Jurkat, Clone E6-1 (cell line): ENCODE measurements at places on chromosomes 1 and 21.

GRCh38 chr1:196897158-196897828 lies 9.4 kb downstream of the CFHR4 start:
- DNase-seq, result no peak

DNA sequence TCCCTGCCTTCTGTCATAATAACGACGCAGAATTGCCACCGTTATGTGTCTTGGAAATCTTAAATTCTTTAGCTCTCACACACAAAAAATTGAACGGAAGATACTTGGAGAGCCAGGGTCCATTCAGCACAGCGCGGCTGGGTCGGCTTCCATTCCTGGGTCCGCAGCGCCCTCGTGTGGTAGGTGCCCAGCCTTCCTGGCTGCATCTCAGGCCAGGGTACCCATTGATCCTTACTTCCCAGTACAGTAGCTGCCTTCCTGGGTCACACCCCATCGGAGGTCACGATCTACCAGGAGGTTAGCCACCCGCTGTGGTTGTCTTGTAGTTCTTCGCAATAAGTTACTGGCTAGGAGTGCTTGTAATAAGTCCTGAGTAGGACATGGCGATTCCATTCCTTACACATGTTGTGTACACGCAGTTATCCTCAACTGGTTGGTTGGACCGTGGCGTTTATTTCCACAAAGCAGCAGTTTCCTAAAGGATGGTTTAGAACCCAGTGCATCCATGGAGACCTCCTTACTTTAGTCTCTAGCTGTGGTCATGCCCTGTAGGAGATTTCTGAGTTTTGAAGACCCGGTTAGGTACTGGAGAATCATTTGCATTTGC lies 9.9 kb upstream of the MTARC1 start:
- peak; percentile 14 for DNase-seq

- DNase-seq, result no peak
These were observed 40.0 kb downstream of the PDC start for GRCh38 chr1:186420923-186421322.

DNA sequence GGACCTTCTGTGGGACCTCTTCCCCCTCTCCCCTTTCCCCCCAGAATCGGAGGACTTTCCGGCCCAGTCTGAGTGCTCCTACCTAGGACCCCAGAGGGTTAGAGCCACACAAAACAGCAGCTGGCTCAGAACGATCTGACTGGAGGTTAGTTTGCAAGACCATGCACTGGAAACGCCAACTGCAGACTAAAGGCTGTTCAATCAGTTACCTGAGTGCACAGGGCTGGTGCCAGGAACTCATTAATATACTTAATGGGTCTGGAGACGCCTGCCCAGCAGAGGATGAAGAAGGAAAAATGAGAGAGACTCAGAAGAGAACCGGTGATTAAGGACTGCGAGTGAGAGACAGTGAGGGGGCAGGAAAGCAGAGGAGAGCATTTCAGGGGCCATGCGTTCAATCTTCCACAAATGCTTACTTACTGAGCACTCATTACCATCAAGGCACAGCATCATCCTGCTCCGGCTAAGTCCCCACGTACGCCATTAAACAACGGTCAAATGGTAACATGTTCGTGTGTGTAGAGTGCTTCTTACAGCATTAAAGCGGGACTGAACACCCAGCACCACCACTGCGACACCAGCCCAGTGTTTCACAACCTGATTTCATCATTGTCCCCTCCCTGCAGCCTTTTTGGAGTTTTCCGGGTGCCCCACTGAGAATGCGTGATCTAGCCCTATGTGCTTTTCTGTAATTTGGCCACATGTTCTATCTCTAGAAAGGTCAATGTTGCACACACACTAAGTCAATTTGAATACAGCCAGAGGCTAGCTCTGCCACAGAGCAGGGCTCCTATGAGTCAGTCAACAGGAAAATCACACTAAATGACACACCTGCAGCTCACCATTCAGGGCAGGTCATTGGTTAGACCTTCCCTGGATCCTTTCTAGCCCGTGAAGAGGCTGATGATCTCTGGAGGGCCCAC lies 7.6 kb downstream of the ENO1 start:
- DNase-seq, result no peak

- DNase-seq, result no peak
These were observed 139.8 kb downstream of the SPATA17 start for GRCh38 chr1:217770918-217771317.

DNA sequence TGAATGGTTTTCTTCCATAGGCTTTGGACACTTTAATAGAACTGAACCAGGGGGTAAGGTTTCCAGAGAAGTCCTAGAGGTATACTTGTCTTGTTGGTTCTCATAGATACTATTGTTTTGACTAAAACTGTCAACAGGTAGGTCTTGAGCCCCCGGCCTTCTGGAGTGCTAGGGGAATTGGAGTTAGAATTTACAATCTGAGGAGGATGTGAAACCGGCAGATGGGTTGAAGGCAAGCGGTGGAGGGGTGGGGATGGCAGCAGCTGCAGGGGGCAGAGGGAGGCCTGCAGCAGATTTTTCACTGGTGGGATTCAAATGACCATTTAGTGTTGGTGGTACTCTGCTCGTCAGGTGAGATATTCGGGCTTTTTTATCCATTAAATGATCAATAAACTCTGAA lies 4.3 kb upstream of the CD1D start:
- no peak for DNase-seq

DNA sequence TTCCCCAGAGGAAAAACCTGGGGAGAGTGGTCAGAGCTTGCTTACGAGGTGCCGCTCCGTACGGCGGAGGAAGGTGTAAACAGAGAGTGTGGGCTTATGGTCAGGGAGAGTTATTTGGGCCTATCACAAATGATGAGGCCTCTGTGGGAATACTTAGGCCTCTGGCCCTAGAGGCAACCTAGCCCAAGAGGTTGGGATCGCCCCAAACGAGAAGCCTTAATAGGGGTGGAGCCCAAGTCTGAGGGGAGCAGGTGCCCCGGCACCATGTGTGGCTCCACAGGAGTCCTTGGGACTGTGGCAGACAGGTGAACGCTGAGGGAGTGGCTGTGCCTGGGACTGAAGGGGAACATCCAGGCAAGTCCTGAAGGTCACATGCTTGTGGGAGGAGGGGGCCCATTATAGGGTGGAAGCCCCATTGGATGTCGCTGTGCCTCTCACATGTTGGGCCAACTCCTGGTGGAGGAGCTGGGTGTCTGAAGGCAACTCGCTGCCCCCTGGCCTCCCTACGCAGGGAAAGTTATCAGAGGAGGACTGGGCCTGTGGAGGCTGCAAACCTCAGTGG lies 135.1 kb downstream of the ZSCAN20 start:
- no peak for DNase-seq

GRCh38 chr1:234980645-234981396 lies 147.8 kb downstream of the TOMM20 start:
- no peak for DNase-seq

DNA sequence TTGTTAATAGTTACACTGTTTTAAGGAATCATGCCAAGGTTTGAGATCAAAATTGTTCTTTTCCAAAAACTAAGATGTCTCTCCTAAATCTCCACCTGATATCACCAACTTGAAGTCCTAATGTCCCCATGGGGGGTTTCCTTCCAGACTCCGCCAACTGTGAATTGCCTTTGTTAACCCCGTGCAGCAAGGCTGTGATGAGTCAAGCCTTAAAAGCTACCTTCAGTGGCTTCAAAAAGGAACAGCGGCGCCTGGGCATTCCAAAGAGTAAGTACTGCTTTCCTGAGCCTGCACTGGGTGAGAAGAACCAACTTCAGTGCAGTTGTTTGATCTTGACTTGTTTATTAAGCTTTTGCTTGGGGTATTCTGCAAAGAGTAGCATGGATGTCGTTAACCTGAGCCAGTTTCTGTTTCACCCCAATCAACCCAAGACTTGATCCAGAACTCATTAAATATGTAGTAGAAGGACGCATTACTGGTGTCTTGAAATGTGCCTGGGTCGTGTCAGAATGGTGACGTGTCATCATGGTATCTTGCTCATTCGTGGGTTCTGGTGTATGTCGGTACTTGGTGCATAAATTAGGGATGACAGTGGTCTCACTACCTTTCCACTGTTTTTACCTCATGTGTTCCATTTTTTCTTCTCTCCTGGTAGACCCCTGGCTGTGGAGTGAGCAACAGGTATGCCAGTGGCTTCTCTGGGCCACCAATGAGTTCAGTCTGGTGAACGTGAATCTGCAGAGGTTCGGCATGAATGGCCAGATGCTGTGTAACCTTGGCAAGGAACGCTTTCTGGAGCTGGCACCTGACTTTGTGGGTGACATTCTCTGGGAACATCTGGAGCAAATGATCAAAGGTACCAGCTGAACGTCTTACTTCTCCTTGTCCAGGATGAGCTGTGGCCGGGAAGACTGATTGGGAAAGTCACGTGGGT lies 8.7 kb downstream of the ETS2 start:
- DNase-seq, result no peak

GRCh38 chr1:180215856-180216625 lies 14.0 kb upstream of the LHX4 start:
- DNase-seq, result no peak

DNA sequence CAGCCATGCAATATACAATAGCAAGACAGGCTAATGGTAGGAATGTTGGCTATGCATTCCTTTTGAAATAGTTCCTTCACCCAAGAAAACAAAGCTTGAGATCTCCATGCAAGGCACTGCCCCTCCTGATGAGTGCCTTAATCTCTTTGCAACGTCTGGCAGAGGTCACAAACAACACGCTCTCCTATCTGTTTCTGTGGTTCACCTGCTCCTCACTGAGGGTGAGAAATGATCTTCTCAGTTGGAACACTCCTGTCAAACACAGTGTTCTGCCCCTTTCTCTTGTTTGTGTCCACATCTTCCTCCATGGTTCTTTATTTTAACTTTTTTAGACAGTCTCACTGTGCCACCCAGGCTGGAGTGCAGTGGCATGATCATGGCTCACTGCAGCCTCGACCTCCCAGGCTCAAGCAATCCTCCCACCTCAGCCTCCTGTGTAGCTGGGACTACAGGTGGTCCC lies 21.2 kb upstream of the XPR1 start:
- DNase-seq, result no peak

GRCh38 chr1:101207891-101208290 lies 28.9 kb upstream of the S1PR1 start:
- DNase-seq, result no peak

DNA sequence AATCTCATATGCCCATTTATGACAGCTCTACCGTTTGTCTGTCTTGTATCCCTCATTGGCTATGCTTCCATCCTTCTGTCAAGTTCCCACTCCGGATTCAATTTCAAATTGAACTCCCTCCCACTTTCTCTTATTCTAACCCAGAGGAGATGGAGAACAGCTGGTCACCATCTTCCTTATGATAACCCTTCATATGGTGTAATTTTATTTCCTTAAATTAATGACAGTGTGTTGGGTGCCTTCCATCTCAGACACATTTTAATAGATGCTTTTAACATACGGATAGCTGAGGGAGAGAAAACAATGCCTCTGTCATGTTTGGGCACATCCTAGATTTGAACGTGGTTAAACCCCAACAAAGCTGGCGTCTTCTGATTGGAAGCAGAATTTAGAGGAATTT lies 103.0 kb upstream of the PLXNA2 start:
- no peak for DNase-seq

- DNase-seq, result no peak
These were observed 13.8 kb upstream of the RNF11 start for GRCh38 chr1:51222136-51222787.

DNA sequence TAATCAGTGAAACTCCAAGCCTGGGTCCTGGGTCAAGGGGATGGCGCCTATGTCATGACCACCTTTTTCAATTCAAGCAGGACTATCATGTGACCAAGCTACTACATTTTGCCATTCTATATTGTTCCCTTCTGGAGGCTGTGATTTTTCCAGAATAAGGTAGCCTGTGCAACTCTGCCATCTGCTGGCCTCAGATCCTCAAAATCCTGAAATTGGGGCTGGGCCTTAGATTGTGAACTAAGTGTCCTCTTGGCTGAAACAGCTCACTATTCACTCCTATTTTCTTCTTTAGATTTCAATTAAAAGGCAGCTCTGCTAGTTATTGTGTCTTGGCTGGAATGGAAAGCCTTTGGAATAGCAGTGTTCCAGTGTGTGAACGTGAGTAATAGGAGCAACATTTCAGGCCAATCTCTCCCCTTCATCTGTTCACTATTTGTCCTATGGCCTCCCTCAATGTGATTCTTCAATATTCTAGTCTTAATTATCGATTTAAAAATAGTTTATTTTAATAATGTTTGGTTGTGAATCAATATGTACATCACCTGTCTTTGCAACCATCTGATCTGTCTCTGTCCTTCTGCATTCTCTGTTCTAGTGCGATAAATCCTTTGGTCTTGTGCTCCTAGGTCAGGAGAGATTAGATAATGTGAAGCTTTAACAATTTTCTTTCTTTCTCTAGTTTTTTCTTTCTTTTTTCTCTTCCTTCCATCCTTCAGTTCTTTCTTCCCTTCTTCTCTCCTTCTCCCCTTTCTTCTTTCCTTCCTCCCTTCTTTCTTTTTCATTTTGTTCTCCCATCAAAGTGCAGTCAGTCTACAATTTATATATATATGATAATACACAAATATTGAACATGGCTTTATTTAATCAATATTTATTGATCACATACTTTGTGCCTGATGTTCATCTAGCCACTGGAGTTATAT lies 69.8 kb downstream of the CR1 start:
- no peak for DNase-seq

DNA sequence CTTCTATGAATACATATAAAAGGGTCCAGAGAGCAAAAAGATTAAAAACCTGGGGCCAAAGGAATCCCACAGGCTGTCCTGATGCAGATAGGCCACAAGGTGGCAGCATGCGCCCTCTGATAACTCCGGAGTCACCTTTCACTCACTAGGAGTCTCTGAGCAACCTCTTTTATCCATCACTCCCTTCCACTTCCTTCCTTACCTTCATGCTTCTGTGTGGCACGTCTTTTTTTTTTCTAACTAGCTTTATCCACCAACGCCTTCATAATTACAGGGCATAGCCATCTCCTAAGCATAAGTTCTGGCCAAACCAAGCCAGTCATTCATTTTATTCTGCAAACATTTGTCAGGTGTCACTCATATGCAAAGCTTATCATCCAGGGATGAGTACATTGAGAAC lies 3.9 kb upstream of the PGLYRP4 start:
- DNase-seq, result peak; percentile 71

GRCh38 chr1:242083742-242084141 lies 84.8 kb upstream of the MAP1LC3C start:
- no peak for DNase-seq

- DNase-seq, result no peak
These were observed 183.9 kb downstream of the TOMM20 start for GRCh38 chr1:234944439-234945344.

- no peak for DNase-seq
These were observed 69.3 kb upstream of the LRRN2 start for GRCh38 chr1:204754821-204755220.
